Esophagus squamous epithelium (tissue), 5 donors: ENCODE measurements at places on chromosomes 4 and X.

- DNase-seq = no peak
Observed at GRCh38 chrX:22015139-22015750, 16.9 kb upstream of the PHEX start.

- no peak for DNase-seq
Observed at GRCh38 chr4:93403571-93403970, 425.0 kb upstream of the ATOH1 start.

DNA sequence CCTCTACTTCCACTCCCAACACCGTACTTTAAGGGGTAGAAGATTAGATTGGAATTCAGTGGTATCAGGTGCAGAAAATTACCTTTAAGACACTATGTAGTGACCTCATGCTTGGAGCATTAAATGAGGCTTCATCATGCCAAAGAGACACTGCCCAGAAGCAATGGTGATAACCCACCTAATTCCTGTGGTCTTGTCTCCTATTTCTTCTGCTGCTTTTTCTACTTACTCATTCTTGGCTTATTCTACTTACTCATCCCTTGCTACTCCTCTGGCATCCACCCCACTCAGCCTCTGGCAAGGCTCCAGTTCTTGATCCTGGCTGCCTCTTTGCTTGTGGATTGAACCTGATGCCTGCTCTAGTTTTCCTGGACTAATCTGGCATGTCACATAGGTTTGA lies 62.3 kb upstream of the ADAMTS3 start:
- DNase-seq = no peak

GRCh38 chr4:153731239-153731638 lies 28.6 kb downstream of the RNF175 start:
- no peak for DNase-seq

DNA sequence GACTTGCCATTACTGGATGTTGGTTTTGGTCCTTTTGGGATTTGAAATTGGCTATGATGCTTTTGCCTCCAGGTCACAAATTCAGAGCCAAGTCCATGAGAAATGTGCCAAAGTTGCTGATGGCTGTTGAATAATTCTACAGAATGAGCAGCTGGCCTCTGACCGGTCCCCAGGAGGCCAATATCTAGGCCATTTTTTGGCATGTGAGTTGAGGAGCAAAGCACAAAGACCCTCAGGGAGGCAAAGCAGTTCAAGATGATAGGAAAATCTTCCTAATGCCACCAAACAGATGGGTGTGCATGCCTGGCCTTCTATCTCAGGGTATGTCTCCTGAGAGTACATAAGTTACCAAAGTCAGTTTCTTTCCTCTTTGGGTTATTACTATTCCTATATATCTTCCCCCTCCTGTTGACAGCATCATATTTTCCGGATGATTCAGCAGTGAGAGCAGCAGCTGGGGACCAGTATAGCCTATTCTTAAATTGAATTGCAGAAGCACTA lies 44.4 kb downstream of the SEL1L3 start:
- DNase-seq = no peak

DNA sequence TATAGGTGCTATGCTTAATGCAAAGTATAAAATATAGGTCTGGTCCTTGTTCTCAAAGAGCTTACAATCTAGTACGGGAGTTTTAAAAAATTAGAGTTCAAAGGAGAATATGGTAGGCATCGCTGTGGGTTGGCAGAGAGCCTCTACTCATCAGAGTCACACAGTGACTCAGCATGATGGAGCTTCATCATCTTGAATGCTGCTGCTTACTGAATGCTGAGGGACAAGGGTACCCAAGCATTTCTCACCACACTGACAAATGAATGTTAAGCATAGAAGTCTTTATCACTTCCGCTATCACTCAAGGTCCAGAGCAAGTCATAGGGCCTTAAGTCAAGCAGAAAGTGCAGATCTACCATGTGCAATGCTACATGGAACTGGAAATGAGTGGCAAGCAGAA lies 268.6 kb upstream of the IGFBP7 start:
- no peak for DNase-seq

DNA sequence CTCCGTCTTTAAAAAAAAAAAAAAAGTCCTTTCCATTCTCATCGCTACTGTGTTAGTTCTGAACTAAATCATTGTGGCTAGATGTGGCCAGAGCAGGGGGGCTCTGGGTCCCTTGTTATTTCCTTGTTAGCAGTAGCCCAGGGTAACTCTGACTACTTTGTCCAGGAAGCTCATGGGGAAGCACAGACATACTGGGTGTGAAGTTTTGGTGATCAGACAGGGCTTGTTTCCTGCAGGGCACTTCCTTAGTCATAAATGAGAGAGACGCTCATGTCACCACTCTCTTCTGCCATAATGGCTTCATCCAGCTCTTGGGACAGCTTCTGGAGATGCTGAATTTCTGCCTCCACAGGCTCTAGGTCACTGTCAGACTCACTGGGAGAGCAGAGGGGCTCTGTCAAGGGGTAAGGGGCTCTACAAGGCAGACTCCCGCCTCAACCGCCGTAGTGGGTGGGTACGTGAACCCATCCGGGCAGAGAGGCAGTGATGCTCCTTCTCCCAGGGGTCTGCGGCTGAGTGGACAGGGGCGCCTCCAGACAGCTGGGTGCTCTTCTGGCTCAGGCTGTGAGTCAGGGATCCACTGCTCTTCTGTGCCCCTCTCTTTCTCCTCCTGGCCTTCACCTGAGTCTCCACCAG lies 12.9 kb downstream of the STIM2 start:
- no peak for DNase-seq

DNA sequence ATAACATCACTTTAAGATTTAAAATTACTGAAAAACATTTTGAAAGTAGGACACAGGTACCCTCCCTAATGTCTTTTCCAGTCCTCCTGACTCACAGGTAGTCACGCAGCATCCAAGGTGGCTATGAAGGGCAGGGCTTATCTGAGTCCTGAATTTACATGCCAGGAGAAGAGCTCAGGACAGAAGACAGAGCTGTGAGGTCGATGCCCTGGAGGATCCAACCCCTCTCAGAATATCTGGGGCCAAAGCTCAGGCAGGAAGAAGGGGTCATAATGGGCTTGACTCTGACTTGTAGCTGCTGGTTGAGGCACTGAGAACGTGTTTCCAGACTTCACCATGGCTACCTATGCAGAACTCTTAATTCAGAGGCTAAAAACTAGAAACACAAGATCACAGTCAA lies 177.5 kb downstream of the AASDH start:
- no peak for DNase-seq

DNA sequence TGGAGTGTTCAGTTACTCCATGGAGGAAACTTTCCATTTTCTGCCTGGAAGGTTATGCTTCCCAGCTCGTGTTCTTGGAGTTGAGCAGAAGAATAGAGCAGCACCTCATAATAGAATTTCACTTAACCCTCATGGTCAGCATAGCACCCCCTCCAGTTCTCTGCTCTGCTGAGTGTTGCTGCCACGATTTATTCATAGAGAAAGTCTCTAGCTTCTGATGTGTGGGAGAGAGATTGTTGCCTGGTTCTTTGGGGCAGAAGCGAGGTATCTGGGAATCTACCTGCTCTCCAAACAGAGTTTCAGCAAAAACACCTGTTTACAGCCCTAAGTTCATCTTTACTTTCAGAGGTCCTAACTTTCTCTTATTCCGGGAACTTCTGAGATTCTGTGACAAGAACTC lies 3.9 kb upstream of the DTHD1 start:
- DNase-seq = no peak

GRCh38 chr4:39036172-39036571 lies 4.0 kb upstream of the TMEM156 start:
- DNase-seq = no peak

GRCh38 chr4:1409491-1410425 lies 3.5 kb upstream of the NKX1-1 start:
- DNase-seq = no peak

- DNase-seq = no peak
Observed at GRCh38 chrX:24145303-24146186, 4.0 kb upstream of the ZFX start.

DNA sequence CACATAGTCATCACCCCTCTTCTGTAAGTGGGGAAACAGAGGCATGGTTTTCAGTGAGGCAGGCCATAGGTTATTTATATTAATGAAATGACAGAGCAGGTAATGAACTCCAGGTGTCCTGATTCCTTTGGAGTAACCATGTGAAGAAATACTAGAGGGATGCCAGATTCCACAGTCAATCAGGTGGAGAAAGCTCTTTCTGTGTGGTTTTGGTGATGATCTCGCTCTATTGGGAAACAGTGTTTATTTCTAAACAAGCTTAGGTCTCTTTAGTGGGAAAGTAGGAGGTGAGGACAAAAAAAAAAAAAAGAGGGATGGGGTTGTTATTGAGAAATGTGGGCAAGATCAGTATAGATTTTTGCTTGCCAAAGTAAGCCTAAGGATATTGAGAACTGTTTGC lies 12.2 kb downstream of the DOCK11 start:
- no peak for DNase-seq

DNA sequence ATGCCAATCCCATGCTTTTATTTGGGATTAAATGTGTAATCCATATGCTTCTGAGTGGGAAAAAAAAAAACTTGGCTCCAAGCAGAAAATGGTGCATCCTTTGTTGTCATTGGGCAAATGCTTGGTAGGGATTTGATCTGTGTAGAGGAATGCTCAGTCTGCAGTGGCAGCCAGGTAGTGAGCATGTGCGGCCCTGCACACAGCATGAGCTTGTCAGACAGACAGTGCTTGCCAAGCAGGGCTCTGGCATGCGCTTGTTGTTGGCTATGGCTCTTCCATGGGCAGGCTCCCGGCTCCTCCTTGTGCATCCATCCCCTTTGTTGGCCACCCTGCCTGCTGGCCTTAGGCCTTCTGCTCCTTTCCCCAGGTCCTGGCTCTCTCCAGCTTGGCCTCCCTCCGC lies 130.3 kb downstream of the GPR143 start:
- no peak for DNase-seq

DNA sequence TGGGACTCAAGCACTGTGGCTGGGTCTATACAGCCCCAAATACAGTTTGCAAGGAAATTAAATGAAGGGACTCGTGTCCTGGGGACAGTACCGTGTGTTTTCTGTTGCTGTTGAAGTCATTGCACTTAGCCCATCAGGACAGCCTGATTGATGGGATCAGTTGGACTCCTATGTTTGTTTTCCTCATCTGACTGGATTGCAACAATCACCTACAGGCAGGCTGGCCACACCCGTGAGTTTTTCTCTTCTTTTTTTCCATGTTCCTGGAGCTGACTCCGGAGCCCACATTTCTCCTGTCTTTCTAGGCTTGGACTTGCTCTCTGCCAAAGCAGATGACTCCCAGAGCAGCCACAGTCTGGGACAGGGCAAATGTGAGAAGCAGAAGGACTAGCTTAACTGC lies 38.1 kb downstream of the RTL9 start:
- DNase-seq = no peak

GRCh38 chr4:152530600-152530999 lies 5.3 kb downstream of the FBXW7 start:
- no peak for DNase-seq

- no peak for DNase-seq
Observed at GRCh38 chrX:24399550-24399949, 39.1 kb downstream of the SUPT20HL1 start.

- no peak for DNase-seq
Observed at GRCh38 chr4:155799116-155799793, 40.4 kb downstream of the GUCY1B1 start.

- DNase-seq = no peak
Observed at GRCh38 chr4:41639291-41639690, 101.3 kb downstream of the LIMCH1 start.

DNA sequence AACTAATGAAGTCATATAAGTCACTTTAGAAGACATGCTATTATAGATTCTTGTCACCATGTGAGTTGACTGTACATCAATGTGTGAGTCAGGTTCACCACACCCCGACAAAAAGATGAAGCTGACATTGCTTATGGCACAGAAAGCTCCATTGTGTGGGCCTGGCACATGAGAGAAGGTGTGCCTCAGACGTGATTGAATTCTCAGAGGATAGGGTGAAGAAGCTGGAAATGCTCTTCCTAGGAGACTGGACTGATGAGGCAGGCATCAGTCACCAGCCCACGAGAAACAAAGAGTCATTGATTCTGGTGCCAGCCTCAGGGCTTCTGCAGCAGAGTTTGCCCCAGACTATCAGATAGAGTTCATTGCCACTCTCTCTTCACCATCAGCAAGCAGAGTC lies 35.9 kb upstream of the LRAT start:
- no peak for DNase-seq

DNA sequence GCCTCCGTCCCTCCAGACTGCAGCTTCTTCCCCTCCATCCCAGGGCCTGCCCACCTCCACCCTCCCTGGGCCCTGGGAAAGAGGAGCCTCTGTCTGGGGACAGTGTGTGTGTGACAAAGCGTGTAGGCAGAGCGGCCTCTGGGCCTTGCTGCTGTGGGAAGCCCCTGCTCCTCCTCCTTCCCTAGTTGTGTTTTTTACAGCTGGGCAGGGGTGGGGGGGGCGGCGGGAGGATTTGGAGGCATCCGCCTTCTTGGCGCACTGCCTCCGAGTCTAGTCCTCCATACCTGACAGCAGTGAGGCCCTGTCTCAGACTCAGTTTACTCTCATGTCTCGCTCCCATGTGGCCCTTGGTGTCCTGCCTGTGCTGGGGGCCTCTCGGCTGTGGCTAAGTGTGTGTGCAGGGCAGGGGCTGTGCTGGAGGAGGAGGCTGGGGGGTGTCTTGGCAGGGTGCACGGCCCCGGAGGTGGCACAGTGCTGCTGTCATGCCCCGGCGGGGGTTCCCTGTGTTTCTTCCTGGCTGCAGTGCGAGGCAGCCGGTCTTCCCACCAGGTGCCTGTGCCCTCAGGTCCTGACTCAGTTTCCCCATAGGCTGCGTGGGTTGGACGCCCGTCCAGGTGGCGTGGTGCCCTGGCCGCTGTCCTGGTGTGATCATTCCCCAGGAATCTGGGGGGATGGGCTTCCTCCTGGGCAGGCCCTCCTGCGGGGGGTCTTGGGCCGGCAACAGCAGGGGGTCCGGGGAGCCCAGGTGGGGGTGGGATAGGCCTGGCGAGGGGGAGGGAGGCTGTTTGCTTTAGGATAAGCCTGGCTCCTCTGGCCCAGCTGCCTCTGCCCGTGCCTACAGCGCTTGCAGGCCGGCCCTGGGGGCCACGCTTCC lies 7.0 kb downstream of the FGFRL1 start:
- DNase-seq = no peak

GRCh38 chr4:3443750-3444309 lies 2.1 kb downstream of the HGFAC start:
- DNase-seq = no peak
